A172 (cell line): ENCODE measurements at places on chromosomes 11 and 22. TPM values are rescaled to one million over a fixed set of nuclear protein-coding genes. Genes with fewer than 3 reads are reported as not detected.

- DNase-seq: no peak
Measured at GRCh38 chr11:31913985-31914384, 102.9 kb upstream of the PAX6 start.

DNA sequence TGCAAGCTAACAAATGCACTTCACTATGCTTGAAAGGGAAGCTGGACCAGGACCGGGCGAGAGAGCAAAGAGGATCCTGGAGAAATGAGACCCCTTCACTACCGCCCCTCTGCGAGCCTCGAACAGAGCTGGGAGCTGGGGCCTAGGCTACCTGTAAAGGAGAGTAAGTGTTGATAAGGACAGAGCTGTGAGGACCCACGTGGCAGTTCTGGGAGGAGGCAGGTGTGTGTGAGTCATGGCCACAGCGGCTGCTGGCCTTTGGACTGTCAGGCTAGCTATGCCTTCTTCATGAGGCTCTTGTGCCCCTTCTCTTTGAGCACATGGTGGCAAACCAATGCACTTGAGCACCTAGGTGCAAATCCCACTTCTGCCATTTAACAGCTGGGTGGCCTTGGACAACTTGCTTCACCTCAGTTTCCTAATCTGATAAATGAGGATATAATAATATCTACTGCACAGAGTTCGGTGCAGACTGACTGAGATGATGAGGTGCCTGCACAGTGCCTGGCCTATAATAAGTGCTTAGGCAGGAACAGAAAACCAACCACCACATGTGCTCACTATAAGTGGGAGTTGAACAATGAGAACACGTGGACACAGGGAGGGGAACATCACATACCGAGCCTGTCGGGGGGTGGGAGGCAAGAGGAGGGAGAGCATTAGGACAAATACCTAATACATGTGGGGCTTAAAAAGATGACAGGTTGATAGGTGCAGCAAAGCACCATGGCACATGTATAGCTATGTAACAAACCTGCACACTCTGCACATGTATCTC lies 35.3 kb upstream of the KCNJ11 start:
- no peak for DNase-seq

DNA sequence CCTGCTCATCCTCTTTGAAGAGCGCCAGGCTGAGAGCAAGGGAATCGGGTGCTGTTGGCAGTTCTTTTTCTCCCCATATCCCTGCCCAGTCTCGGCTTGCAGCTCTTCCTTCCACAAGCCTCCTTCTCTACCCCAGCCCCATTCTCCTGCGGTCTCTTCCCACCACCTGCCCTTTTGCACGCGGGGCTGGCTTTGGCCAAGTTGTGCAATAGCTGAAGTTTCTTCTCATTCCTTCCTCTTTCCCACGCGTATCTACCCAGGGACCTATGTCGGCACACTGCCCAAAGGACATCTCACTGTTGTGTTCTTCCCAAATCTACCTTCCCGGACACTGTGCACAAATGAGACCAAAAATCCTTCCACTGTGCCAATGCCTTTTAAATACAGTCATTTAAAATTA lies 22.3 kb upstream of the HTR3A start:
- no peak for DNase-seq

GRCh38 chr11:61027141-61027840 lies 55.8 kb downstream of the CD6 start:
- no peak for DNase-seq

DNA sequence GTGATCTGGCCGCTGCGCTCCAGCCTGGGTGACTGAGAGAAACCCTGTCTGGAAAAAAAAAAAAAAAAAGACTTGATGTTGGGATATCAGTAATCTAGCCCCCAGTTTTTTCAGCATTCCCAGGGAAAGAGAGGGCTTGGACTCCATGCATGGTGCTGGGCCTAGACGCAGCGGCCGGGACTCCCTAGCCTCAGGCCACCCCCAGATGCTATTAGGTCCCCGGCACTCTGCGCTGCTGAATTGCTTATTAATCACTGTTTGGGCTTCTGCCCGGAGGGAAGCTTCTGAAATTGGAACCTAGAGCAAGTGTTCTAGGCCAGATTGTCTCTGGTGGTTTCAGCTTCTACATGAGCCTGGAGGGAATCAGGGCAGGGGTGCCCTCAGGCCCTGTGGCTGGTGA lies 39.0 kb downstream of the SLCO2B1 start:
- no peak for DNase-seq

DNA sequence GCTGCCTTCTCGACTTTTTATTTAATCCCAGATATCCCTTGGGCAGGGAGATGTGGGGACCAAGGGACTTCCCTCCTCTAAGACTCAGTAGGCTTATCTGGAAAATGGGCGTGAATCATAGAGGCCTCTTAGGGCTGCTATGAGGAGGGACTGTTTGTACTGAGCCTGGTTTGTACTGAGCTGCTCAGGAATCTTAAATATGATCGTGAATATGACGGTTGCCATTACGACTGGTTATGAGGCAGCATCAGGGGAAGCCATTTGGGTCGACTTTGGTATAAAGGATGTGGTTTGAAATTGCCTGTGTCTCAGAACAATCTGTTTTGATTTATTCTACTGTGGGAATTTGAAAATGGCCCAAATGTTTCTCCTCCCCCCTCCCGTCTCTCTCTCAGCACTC lies 20.6 kb downstream of the TSPAN18 start:
- peak; percentile 33 for DNase-seq

- peak; percentile 55 for DNase-seq
Measured at GRCh38 chr11:123183391-123184099, 11.5 kb downstream of the CLMP start.

- DNase-seq: no peak
Measured at GRCh38 chr11:88536616-88537265, 199.2 kb upstream of the CTSC start.

DNA sequence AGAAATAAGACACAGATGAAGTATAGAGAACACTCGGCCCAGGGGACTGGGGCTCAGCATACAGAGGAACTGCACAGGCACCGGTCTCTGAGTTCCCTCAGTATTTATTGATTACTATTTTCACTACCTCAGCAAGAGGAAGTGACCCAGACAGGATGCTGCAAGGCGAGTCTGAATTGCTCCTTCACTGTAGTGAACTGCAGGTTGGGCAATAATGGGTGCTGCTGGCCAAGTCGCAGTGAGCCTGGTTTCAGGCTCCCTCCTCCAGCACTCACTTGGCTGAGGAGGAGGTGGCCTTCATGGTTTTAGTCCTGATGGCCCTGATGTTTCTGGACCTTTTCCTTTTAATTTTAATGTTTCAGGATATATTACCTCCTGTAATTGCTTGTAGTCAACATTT lies 10.4 kb downstream of the OR52K2 start:
- no peak for DNase-seq

GRCh38 chr11:6377902-6378639 lies 12.2 kb upstream of the SMPD1 start:
- DNase-seq: no peak

OSBP2 gene
- 4.7 and 6.5 TPM in 2 replicates for total RNA-seq

OR51I1 gene
- total RNA-seq: 0.55 TPM in 1 of 2 replicates, not detected in the other

TMEM225 gene
- not detected in 2 replicates for total RNA-seq

TRPM5 gene
- not detected in 2 replicates for total RNA-seq

FBLN1 gene
- 58.8 and 59.6 TPM in 2 replicates for total RNA-seq

DENND6B gene
- 1.2 and 2.9 TPM in 2 replicates for total RNA-seq

DBX1 gene
- not detected in 2 replicates for total RNA-seq

PACSIN3 gene
- 28.7 and 32.2 TPM in 2 replicates for total RNA-seq
